ENCODE measurements at places on chromosomes 4 and X.

DNA sequence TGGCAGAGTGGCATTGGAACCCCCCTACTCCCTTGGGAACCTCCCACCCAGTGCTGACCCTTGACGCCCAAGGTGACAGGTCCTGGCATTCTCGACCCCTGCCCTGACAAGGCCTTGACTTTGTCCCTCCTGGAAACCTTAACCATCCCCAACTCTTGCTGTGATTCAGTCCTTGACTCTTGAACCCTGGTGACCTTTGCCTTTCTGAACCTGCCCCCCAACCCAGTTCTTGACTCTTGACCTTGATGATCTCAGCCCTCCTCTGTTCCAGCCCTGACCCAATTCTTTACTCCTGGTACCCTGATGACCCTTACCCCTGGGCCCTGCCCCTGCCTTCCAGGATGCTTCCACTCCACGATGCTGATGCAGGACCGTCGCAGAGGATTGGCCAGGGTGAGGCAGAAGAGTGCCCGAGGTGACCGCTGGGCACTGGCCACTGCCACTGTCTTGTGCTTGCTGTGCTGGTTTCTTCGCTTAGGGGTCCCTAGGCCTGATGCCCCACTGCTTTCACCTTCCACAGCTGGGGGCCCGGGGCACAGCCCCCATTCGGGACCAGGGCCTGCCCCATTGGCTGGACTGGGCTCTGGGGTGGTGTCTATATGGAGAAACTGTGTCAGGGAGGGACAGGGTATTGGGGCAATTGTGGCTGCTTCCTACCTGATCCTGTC lies 1.7 kb downstream of the CACNA1F start:
- no peak for DNase-seq

DNA sequence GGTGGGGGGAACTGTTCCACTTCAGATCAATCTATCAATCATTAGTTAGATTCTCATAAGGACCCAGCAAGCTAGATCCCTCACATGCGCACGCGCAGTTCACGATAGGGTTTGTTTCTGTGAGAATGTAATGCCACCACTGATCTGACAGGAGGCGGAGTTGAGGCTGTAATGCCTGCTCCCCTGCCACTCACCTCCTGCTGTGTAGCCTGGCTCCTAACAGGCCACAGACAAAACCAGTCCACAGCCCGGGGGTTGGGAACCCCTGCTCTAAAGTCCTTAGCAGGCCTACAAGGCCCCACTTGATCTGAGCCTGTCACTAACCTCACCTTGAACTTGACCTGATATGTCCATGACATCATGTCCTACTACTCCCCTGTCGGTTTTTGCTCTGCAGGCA lies 30.3 kb downstream of the ARL9 start:
- no peak for DNase-seq

DNA sequence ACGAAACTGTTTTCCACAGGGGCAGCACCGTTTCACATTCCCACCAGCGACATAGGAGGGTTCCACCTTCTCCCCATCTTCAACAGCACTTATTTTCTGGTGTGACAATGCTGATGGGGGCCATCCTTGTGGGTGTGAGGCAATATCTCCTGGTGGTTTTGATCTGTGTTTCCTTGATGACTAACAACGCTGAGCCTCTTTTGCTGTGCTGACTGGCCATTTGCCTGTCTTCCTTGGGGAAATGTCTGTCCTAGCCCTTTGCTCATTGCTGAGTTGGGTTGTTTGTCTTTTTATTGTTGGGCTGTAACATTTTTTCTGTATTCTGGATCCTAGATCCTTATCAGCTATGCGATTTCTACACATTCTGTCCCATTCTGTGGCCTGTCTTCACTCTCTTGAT lies 33.7 kb downstream of the ATP2B3 start:
- DNase-seq, result no peak

GRCh38 chr4:7661846-7662506 lies 227.2 kb upstream of the PSAPL1 start:
- DNase-seq, result no peak

GRCh38 chr4:159229164-159229563 lies 126.3 kb downstream of the RAPGEF2 start:
- DNase-seq, result no peak

Data from stimulated activated CD8-positive, alpha-beta memory T cell treated with anti-CD3 and anti-CD28 coated beads, Interleukin-12 subunit alpha, Interleukin-12 subunit beta, amount 100 ng/mL, for 4 hours (primary cell).